AML-193 (cell line): ENCODE measurements at places on chromosomes 2 and 18.
A peak's percentile ranks its signal among the peaks of the same experiment; 100 is the strongest.

DNA sequence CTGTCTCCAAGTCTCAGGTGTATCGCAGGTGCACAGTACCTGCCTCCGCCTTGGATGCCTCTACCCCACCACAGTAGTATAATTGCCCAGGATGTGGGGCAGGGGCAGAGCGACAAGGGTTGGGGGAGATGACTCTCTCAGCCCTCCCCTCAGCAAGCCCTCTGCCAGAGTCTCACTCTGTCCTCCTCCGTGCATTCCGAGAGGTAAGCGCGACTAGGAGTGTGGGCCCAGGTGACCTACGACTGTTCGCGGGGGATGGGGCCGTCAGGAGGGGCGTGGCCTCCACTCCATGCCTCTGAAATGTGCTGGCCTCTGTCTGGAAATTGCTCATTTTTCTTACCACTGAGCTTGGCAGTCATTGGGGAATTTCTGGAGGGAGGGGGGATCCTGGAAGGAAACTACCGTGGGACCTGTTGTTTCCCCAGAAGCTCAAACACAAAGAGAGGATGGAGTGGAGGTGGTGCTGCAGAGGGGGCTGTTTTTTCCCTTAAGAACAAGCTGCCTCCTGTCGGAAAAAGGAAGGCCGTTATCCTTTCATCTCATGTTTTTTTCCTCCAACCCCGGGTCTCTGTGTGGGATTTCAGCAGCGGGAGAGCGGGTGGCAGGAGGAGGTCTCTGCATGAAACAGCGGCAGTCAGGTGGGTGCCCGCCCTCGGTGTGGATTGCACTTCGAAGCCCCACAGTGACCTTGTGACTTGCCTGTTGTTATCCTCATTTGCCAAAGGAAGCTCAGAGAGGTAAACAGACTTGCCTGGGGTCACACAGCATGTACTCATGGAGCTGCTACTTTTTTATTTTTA lies 13.0 kb upstream of the RALB start:
- no peak for DNase-seq

DNA sequence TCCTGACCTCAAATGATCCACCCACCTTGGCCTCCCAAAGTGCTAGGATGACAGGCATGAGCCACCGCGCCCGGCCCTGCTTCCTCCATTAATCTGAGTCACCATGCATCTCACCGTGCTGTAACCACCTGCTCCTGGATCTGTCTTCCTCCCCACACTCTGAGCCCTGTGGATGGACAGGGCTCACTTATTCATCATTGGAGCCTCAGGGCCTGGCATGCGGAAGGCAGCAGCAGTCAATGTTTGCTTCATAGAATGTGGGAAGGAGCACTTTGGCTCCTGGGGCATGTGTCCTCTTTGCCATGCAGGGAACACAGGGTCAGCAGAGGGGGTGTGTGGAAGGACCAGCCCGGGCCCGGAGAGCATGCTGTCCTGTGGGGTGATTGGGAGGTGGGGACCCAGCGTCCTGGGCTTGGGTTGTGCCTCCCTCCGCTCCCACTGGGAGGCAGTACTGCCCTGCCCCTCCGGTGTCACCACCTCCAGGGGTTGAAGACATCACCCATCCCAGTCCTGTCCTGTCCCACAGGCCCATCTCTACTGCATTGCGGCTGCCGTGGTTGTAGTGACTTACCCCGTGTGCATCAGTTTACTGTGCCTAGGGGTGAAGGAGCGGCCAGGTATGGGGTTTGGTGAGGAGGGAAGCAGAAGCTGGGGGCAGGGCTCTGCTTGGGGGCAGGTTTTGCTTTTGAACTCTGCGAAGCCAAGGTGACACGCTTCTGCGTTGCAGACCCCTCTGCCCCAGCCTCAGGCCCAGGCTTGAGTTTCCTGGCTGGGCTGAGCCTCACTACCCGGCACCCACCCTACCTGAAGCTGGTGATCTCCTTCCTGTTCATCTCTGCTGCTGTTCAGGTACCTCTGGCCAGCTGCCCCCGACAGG lies 11.5 kb downstream of the MFSD2B start:
- DNase-seq = peak; percentile 22

GRCh38 chr2:104388296-104388695 lies 465.6 kb upstream of the POU3F3 start:
- no peak for DNase-seq

- DNase-seq = no peak
Measured at GRCh38 chr2:176449852-176450251, 180.6 kb downstream of the MTX2 start.

DNA sequence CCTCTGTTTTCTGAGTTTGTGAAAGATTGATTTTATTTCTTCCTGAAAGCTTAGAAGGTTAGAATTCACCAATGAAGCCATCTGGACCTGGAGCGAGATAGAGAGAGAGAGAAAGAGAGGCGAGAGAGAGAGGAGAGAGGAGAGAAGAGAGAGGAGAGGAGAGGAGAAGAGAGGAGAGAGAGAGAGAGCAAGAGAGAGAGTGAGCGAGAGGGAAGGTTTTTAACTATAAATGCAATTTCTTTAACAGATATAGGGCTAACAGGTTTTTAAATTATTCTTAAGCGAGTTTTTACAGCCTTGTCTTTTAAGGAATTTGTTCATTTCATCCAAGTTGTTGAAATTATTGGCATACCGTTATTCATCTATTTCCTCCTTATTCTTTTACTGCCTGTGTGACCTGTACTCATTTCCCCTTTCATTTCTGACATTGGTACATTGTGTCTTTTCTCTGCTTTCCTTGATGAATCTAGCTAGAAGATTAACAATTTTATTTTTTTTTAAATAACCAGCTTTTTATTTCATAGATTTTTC lies 56.1 kb downstream of the BABAM2 start:
- DNase-seq = peak; percentile 32

- DNase-seq = no peak
Measured at GRCh38 chr2:237977380-237977779, 10.6 kb downstream of the UBE2F start.

GRCh38 chr2:216560838-216561270 lies 62.2 kb downstream of the RPL37A start:
- DNase-seq = no peak

GRCh38 chr2:112065486-112065885 lies 10.4 kb downstream of the TMEM87B start:
- no peak for DNase-seq

DNA sequence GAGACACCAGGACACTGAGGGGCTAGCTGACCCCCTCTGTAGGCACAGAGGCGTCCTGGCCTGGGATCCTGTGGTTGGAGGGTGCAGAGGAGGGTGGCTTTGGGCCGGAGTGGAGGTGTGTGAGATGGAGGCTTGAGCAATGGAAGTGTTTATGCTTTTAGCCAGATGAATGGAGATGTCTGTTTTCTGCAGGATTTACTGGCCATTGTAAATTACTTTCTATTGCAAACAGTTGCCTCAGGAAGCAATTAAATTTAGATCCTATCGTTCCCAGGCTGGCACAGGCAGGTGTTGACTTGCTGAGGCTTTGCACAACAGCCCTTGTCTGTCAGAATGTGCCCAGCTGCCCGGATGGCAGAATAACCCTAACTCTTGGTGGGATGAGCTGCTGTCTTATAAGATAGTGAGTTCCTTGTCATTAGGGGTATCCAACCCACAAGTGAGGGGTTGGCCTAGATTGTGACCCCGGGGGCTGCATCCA lies 1.8 kb upstream of the ARID5A start:
- no peak for DNase-seq

DNA sequence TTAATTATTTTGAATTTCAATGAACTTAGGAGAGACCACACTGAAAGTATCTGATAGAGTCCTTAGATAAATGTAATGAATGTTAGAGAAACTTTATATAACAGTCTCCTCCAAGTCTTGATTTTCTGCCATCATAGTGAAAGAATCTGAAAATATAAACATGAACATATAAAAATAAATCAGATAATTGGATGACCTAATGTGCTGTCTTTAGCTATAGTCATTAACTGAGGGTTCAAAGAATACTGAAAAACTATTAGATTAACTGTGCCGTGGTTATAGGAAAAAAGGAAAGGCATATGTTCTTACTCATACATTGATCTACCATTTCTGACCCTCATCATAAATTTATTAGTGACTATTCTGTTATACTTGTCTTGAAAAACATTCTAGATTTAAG lies 47.0 kb upstream of the SPAG16 start:
- DNase-seq = no peak

GRCh38 chr2:131419441-131419840 lies 55.5 kb upstream of the RAB6D start:
- no peak for DNase-seq

DNA sequence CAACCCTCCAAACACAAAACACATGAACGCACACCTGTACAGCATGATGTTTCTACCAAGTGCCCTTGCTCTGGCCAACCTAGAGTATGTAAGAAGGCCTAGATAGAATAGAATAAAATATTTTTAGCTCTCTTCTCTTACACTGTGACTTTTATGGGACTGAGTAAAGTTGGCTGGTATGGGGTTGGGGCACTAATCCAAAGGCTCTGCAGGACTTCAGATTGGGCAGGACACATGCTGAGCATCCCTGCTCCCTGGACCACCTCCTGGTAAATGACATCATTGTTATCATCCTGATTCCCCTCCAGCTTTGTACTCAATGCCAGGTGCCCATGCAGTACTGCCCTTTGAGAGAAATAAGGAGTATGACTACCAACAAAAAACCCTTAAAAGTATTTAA lies 322.2 kb downstream of the SLC8A1 start:
- DNase-seq = no peak

- DNase-seq = no peak
Measured at GRCh38 chr2:29789911-29790485, 131.4 kb downstream of the ALK start.

GRCh38 chr2:216740557-216741222 lies 45.3 kb upstream of the IGFBP5 start:
- no peak for DNase-seq

DNA sequence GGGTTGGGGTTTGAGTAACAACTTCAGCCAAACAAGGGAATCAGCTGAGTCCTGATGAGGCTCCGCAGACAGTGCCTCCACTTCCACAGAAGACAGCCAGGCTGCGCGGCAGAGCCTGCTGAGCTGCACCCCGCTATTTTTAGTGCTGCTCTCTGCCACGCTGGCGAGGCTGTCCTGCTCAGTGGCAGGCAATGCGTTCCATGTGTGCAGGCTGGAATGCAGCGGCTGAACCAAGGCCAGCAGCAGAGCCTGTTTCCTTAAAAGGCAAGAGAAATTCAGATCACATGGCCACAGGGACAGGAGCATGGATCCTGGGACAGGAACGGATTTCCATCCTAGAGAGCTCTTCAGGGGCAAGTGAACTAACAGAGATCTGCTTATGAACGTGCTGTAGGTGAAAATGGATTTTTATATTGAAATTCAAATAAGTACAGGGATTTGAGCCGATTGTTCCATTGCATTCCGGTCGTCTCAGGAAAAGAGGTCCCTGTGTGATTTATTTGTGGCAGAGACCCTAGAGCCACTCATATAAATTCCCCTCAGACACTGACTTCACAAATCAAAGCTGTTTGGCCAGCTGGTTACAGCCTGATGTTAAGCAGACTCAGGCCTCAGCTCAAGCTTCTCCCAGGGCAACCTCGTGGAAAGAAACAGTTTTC lies 98.7 kb downstream of the COL6A3 start:
- DNase-seq = no peak

- DNase-seq = no peak
Measured at GRCh38 chr2:142873831-142874287, 3.6 kb upstream of the KYNU start.

- peak; percentile 79 for DNase-seq
Measured at GRCh38 chr2:207254591-207255464, 89.1 kb upstream of the KLF7 start.

DNA sequence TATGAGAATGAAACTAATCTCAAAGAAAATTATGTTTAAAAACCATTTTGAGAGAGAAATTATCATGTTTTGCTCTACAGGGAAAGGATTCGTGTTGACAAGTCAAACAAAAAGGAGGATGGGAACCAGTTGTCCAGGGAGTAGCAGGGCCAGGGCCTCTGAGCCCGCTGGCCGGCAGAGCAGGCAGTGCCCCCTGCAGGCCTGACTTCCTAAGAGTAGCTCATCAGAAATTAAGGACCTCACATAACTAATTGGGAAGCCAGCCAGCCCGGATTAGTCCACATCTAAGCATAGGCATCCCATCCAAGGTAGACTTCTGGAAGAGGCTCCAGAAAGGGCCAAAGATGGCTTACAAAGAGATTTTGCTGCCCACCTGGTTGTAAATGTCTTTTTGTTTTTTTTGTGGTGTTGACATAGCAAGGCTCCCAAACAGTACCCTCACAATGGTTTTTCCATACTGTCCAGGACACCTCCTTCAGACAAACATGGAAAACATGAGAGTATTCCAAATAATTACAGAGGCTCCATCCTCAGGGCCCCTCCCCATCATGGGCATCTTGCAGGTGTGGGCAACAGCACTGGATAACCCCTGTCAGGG lies 241.2 kb upstream of the TANK start:
- peak; percentile 49 for DNase-seq

DNA sequence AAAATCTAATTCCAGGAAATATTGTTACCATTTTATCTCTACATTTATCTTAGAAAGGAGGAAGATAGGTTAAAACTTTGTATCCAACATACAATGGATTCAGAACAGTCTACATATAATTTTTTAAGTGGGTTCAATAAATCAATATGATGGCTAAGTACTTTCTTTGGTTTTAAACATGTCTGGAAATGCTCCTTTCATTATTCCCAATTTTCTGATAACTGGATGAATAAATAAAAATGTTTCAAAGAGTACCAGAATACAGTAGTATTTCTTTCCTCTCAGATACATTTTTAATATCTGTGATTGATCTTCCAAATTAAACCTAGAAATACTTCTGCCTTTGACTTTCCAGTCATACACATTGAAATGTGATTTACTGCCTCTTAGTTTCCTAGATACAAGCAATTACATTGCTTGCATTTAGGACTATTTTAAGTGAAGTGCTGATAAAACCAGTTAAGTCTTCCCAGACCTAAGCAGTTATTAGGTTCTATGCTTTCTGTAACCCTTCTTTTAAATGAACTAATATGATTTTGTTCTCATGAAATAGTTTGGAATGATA lies 283.5 kb downstream of the CCDC178 start:
- no peak for DNase-seq

DNA sequence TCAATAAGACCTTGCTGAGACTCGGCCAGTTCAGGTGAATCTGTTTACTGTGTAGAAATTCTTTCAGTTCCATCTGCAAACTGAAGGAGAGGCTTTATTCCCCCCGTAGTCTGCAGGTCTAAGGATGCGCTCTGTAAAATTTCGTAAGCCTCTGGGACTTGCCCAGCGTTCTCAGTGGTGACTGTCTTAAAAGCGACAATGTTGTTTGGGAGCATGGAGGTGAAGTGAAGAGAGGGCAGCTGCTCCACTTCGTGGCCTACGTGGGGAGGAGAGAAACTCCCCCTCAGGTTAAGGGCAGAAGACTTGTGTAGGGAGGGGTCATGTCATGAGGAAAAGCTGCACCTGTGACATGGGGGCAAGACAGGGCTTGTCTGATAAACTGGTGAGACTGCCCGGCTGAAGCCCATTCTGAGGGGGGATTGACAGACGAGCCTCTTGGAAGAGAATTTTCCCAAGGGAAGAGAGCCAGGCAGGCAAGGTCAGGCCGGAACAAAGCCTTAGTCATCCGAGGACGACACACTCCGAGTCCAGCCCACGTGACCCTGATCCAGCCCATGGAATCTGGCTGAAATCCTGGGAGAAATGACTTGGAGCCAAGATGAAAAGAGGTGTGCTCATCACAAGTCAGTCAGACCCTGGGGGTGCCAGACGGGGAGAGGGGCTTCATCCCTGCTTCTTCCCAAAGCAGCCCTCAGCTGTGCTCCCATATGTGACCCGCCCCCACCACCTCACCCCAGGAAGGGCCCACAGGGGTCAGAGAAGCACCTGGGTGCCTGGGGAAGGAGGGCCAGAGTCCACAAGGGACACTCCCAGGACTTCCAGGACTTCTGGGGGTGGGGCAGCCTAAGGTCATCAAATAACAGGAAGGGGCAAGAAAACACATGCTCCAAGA lies 88.5 kb upstream of the SH3BP4 start:
- no peak for DNase-seq

- no peak for DNase-seq
Measured at GRCh38 chr2:140873915-140874531, 1256.8 kb downstream of the LRP1B start.
